ENCODE measurements at places on chromosomes 2 and 18.

DNA sequence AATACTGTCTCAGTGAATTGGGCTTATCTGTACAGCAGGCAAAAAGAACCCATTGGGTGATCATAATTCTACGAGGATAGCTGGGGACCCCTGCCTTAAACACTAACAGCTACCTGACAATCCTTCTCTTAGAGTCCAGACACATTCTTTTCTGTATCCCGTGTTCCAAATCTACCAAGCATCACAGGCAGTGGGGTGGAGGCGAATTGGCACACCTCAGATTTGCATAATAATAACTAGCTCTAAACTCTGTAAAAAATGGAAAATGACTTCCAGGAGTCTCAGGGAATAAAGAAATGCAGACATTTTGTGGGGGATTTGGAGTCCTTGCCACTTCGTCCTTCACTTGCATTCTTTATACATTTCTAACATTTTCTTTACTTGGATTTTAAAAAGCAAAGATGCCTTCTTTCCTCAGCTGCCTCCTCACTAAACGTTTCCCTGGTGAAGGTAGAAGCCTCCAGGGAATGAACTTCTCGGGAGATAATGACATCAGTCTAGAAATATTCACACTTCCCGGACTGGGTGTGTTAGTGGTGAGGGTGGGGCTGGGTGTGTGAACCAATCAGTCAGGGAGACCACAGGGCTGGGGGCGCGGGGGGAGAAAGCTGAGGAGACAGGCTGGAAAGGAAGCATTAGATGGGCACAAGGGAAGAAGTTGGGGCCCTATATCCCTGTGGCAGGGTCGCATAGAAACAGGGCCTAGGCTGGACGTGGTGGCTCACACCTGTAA, 59.1 kb upstream of the BOD1L2 start:
- no peak for DNase-seq

GRCh38 chr18:48319801-48320638, 89.2 kb downstream of the ZBTB7C start:
- no peak for DNase-seq

DNA sequence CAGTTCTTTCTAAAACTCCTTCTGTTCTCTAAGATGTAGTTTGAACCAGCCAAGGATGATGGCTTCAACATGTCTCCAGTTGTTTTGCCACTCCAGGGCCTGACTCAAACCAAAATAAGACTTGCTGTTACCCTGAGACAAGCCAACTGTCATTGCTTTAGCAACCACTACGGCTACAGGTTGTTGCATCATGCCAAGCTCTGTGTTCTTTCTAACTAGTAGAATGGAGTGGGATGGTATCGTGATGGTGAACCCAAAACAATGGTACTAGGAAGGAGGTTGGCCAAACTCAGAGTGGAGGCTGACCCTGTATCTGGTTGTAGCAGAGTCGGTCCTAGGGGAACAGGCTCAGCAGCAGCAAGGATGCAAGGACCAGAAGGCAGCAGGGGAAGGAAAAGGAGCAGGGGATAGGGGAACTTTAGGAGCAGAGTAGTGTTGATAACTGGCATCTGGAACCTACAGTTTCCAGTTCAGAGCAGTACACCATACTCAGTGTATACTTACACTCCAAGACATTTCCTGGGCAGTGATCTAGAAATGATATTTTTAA, 51.6 kb downstream of the PDK1 start:
- DNase-seq, result no peak

GRCh38 chr18:6743999-6744398, 14.5 kb downstream of the ARHGAP28 start:
- DNase-seq, result no peak

GRCh38 chr2:53724536-53724935, 43.1 kb upstream of the CHAC2 start:
- DNase-seq, result peak; percentile 21

GRCh38 chr2:215833531-215834162, 179.7 kb downstream of the MREG start:
- no peak for DNase-seq

- DNase-seq, result peak; percentile 18
Measured at GRCh38 chr2:31522786-31523185, 58.0 kb downstream of the SRD5A2 start.

DNA sequence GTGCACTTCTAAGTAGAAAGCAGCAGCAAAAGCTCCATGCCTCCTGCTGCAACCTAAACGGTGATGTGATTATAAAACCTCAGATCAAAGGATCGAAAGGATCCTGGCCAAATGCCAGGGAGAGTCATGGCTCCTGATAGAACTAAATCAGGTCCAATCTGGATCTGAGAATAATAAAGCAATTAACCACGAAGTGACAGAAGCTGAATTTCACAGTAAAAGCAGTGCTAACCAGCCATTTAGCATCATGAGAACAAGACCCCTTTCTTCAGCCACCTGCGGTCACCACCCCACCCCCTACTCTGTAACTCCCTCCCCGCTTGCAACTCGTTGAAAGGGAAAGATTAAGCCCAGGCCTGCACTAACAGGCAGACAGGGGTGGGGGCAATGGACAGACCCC, 748.7 kb downstream of the BCL11A start:
- DNase-seq, result no peak

GRCh38 chr2:201966691-201967438, 66.8 kb upstream of the FZD7 start:
- DNase-seq, result no peak

DNA sequence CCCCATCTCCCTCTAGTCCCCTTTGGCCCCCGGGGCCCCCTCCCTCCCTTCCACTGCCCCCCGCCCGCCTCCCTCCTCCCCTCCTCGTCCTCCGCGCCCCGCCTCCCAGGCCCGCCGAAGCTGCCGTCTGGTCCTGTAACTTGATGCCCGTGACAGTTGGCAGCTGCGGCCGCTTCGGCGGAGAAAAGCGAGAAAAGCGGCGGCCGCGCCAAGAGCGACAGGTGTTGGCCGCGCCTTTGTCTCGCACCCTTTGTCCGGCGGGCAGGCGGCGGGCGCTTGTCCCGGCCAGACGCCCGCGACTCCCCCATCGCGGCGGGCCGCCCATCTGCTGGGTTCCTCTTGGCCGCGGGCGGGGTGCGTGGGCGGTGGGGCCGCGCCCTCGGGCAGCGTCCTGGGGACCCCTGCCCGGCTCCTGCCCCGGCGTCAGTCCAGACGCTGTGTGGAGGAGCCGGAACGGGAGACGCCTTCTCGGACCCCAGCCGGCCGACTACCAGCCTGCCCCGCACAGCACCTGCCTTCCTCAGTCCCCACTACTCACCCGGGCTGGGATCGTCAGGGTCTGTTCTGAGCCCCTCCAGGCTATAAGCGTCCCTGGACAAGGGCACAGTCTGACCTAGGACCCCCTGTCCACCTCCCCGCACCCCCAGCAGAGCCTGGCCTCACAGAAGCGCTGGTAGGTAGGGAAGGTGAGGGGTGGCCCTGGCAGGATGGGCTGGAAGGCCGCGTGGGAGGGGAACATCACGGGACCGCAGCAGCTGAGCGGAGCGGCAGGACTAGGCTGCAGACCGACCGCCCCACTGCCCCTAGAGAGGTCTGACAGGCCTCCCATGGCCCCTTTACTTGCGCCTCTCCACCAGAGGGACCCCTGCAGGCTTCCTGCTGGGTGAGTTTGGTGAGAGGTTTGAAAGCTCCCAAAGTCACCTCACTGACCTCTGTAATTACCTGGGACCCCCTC, 1.2 kb upstream of the HES6 start:
- no peak for DNase-seq

DNA sequence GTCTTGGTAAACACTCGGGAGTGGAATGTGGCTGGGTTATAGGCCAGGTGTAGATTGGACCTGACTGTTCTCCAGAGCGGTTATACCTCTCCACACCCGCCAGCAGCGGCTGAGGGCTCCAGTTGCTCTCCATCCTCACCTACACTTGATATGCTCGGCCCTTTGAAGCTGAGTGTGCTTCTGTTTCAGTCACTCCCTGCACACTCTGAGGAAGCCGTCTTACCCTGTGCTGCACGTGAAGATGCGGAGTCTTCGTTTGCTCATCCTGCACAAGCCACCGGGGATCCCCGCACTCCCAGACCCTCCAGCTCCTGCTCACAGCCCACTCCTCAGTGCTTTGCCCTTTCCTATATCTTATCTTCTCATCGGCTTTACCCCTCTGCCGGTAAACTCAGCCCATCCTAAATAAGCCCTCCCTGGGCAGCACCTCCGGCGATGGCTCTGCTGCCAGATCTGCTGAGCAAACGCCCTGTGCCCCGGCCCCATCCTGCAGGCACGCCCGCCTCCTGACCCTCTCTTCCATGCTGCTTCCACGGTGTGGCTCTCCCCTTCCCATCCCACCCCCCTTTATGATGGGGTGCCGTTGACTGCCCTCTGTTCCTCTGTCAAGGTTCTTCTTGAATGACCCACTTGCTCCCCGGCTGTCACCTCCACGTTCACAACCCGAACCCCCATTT, 47.3 kb upstream of the ODC1 start:
- DNase-seq, result no peak

GRCh38 chr2:71631411-71631931, 178.1 kb downstream of the DYSF start:
- peak; percentile 13 for DNase-seq

DNA sequence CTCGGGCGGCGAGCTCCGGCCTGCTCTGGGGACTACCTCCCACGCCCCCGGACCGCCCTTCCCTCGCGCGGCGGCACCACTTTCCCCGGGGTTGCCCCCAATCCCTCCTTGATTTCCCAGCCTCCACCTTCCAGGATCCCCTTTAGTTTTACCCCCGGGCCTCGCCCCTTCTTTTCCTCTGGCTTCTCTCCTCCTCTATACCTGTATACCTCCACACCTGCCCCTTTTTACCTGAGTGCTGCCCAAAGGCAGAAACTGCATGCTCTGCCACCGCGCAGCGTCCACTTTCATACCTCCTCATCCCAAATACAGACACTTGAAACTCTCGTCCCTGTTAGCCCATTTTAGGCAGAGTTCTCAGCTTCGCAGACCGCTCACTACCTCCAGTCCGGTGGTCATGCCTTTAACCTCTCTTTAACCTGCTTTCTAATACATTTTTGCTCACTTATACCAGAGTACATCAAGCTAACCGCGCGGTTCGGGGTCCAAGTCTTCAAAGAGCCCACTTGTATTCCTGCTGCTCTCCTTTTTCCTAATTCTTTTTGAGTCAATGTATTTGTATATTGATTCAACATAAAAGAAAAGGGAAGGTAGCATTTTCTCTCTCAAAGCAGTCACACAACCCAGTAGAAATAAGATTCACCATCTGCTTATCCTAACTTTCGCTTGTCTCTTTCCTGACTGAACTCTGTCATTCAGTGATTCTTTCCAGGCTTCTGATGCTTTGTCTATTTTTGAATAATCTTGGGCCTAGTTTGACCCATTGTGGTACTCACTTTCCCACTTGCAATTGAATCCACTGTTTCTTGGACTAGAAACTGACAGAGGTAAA, 901 bp downstream of the SPOPL start:
- DNase-seq, result no peak

GRCh38 chr2:3263487-3263886, 114.1 kb downstream of the EIPR1 start:
- no peak for DNase-seq

- no peak for DNase-seq
Measured at GRCh38 chr2:36376992-36377738, 21.6 kb downstream of the CRIM1 start.

DNA sequence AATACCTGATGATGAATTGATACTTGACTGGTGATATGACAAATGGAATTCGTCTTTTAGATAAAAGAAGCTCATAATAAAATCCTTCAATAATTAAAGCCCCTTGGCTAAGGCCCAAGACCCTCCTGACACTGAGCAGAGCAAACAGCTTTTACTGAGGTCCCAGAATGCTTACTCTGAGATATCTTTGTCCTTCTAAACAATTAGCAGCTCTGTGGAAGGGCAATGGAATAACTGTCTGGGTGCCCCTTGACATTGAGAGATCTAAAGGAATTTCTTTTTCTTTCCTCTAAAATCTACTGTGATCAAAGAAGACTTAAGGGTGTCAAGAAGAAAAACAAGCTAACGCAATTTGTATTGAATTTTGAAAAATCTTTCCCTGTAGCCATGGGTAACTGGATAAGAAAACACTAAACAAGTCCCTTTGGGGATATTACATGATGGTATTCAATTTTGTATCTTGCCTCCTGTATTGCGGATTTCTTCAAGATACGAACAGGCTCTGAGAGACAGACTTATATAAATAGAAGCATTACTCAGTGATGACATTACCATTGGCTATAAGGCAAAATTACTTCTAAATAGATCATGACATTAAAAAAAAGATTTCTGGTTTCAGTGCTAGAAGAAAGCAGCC, 128.8 kb downstream of the MREG start:
- DNase-seq, result no peak

DNA sequence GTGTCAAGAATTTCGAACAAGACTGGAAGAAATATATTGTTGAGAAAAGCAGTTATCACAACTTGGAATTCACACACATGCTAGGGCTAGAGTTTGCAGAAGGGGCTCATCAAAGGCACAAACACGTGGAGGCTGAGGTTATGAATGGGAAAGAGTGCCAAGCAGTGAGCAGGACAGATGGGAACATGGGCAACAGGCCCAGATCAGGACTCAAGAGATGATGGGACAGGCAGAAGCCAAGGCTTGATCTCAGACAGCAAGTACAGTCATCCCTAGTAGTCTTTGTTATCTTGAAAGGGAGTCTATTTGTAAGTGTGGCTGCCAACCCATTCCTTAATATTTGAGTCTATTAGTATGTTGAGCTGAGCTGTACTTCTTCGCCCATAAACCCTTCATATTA, 22.2 kb upstream of the EPC2 start:
- DNase-seq, result no peak

GRCh38 chr2:164969909-164970690, 14.8 kb upstream of the SLC38A11 start:
- DNase-seq, result no peak

- no peak for DNase-seq
Measured at GRCh38 chr18:36143391-36143790, 13.7 kb downstream of the ELP2 start.

DNA sequence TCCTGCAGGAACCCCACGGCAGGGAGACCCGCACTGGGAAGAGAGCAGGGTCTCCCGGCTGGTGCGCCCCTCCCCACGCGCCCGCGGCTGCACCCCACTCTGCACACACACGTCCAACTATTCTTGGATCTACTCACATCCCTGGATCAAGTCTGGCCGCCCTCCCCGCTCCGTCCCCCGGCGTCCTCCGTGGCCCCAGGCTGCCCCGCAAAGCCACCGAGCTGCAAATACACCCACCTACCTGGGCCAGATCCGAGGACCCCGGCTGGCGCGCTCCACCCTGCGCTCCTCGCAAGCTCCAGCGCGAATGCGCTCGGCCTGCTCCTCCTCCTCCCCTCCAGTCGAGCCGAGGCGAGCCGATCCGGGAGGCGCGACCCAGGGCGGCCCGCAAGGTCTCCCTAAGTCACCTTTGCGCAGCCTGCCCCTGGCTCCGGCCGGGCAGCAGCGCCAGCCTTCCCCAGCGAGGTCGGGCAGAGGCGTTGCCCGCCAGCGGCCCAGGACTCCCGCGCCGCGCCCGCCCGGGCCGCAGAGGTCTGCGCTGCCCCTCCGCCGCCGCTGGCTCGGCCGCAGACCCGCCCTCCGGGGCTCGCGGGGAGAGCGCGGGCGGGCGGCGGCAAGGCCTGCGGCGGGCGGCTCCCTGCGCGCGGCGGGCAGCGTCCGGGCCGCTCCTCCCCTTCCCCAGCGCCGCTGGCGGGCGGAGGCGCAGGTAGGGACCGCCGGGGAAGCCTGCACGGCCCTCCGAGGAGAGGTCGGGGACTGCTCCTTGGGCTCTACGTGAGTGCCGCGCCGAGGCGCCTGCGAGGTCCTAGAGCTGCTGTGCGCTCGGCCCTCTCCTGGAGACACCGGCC, 126.0 kb downstream of the OSBPL1A start:
- DNase-seq, result peak; percentile 21

- DNase-seq, result no peak
Measured at GRCh38 chr2:189267491-189267890, 87.9 kb upstream of the COL5A2 start.
